ENCODE measurements at places on chromosomes 4 and X.

- DNase-seq = no peak
These were observed 401.0 kb downstream of the FSTL5 start for GRCh38 chr4:161762796-161763195.

GRCh38 chrX:64792598-64793337 lies 183.5 kb downstream of the ZC4H2 start:
- DNase-seq = no peak

GRCh38 chrX:38817004-38817703 lies 15.9 kb downstream of the MID1IP1 start:
- DNase-seq = no peak

GRCh38 chr4:158993891-158994290 lies 109.0 kb upstream of the RAPGEF2 start:
- no peak for DNase-seq

DNA sequence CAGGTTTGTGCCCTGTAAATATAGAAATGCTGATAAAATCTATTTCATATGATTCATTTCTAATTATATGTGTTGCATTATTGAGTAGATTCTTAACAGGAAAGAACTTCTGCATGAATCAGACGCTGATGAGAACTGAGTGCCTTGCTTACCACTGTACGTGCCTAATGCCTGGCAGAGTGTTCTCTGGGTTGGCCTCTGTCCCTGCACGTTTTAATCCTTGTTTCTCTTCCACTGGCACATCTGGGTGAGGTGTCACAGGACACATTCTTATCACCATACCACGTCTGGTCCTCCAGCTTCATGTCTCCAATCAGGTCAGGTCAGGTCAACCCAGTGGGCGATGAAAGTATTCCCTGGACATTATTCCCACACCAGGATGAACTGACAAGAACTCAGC lies 53.6 kb downstream of the KLF3 start:
- no peak for DNase-seq

- DNase-seq = no peak
These were observed 819 bp downstream of the PDLIM3 start for GRCh38 chr4:185534511-185534865.

DNA sequence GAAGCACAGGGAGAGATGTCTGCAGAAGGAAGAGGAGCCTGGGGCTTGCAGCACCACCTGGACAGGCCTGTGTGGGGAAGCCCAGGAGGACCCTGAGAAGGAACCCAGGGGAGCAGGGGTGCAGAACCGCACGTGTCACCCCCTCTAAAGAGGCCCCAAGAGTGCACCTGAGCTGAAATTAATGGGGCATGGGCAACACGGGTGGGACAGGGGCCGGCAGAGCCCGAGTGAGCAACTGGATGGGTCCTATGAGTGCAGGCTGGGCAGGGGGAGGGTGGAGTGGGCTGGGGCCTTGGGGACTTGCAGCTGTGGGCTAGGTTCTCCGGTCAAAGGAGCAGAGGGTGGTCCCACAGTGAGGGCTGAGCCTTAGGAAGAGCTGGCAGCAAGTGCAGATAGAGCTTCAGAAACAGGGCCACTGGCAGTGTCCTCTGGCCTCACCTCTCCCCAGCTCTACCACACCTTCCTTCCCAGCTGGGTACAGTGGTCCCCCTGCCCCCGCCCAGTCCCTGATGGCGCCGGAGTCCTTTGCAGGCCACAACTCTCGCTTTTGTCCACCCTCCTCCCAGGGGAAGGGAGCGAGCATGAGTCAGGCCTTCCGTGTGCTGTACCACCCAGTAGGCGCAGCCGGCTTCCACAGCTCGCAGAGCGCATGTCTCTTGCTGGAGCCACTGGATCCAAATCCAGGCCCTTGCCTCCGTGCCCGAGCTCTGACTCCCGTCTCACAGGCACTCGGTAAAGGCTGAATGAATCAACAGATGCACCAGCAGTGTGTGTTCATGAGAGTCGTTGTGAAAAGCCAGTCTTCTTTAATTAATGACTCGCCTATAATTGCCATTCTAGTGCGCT lies 131.6 kb downstream of the HMX1 start:
- DNase-seq = peak; percentile 20

- peak; percentile 94 for DNase-seq
These were observed 56.2 kb upstream of the TADA2B start for GRCh38 chr4:6986781-6987587.

DNA sequence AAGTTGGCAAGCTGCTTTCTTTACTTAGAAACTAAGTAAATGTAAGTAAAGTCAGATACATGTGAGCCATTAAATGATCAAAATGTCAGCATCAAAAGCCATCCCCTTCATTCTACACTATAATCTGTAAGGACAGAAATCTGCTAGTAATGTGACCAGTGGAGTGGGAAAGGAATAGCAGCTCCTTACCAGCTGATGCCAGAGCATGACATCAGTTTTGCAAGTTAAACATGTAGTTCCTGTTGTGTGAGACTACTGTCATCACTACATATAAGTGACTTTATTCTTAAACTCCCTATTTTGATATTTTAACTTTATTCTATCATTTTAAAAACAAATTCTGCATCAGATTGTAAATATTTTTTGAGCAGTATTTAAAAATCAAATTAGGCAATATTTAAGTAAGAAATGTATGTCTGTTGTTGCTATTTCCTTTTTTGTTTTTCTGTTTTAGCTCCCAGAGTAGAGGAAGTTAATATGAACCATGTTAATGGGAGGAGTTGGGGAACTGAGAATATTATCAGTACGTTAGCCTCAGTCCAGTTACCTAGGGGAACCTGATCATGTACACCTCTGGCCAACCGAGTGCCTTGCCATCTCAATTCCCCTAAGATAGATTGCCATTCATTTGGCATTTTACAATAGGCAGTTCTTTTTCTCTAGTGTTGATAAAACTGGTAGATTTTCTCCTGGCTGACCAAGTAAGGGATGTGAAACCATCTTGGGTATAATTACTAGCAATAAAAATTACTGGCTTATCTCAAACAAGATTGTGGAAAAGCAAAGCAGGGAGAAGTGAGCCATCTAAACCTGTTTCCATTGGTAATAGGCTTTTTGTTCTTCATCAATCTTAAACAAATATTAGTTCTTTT lies 34.7 kb downstream of the CCNI start:
- no peak for DNase-seq

GRCh38 chrX:63299596-63299995 lies 51.5 kb downstream of the SPIN4 start:
- no peak for DNase-seq

DNA sequence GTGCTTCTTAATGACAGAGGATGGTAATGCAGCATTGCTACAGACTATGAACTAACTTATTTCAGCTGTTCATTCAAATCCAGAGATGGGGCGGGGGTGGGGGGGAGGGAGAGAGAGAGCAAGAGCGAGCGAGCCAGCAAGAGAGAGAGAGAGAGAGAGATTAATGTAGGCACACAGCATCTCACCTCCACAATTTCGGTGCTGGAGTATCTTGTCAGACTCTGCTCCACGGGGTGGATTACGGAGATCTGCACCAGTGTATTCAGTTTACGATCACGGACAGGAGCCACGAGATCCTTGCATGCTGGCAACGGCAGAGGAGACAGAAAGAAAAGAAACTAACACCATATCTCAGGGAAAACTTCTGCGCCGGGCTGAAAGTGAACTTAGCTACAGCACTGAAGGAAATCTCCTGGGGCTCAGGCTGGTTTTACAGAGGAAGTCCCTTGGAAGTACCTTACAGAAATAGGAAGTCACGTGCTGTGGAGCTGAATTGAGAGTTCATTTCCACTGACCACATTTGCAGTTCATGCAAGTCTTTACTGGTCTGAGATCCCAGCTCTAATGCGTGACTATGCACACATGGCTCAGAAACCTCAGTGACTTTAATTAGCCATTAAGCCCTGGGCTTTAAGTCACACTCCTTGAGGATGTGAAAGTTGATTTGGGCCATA lies 440.9 kb downstream of the INPP4B start:
- DNase-seq = peak; percentile 53

DNA sequence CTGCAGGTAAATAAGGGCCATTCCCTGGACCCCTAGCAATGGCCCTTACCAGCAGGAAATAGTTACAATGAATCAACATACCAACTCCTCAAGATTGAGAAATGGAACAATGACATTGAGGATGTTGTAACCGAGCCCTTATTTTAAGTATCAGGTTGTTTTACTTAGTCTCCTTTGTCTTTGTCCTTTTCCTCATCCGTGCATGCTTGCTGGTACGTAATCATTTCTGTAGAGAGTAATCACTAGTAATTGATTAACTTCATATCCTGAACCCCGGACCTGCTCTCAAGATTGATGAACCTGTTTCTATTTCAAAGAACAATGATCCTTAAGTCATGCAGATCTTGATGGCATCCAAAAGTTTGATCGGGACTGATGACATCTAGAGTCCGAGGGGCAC lies 98.6 kb upstream of the LANCL3 start:
- DNase-seq = no peak

GRCh38 chrX:152819266-152819665 lies 11.3 kb downstream of the CETN2 start:
- DNase-seq = no peak

DNA sequence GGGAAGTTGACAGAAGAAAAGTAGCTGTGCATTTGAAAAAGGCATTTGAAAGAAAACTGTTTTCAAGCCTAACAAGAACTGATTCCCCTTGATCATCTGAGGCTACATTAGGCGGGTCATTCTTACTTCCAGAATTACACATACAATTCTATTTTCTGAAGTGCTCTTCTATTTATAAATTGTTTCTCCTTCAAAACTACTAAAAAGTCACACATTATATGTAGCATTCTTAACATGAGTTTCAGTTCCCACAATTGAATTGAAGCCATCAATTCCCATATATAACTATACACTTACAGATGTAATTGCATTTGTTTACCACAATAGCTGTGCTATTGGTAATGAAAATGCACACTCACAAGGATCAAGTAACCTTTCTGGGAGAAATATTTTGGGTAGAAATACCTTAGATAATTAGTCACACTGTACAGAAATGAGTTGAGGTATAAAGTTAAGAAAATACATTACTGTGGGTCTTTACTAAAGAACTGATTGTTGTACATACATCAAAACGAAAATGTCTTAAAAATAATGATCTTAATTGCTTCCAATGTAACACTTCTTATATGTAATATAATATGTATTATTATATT lies 1688.0 kb upstream of the AGA start:
- no peak for DNase-seq

DNA sequence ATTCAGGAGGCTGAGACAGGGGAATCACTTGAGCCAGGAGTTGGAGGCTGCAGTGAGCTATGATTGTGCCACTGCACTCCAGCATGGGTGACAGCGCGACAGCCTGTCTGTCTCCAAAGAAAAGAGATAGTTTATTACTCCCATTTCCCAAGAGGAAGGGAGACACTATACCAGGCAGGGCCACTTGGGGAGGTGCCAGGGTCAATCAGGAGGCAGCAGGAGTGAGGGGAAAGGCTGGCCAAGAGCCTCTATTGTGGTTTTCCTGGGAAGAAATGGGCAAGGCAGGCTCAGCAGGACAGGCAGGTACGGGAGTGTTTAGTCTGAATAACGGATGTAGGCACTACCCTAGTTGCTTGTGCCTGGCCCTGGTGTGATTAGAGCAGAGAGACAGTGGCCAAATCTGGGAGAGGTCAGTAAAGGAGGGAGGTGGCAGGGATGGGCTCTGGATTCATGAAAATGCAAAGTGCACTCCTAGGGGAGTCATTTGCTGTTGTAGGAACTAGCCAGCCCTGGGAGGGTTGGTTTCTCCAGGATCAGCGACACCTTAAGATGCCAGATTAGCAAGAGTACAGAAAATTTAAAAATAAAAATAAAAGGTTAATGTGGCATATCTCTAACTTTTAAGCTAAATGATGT lies 20.2 kb upstream of the CDKN2AIP start:
- DNase-seq = peak; percentile 12

DNA sequence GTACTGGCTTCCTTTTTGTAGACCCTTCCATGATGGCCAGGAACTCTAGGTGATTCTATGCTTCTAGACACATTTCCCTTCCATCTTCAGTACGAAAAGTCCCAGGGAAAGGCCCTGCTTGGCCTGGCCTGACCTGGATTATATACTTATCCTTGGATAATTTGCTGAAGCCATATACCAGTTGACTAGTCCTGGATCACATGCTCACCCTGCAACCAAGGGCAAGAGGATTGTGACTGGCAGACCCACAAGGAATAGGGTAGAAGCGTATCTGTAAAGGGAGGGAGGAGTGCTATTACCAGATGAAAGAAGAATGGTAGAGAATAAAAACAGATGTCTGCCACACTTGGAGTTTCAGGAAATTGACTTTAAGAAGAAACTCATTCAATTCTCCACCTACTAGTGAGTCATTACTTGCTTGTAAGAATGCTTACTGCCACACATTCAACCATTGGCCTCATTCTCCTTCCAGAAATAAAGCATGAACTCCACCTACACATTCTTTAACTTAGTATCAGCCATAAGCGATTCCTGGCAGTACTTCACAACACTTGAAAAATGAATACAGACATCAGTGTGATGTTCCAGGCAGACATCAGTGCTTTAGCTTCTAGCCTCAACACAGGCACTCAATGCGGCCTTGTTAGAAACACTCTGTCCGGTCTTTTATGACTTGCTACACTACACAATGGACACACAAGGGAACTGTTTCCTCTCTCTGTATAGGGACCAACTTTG lies 141.8 kb downstream of the CBR4 start:
- DNase-seq = no peak

DNA sequence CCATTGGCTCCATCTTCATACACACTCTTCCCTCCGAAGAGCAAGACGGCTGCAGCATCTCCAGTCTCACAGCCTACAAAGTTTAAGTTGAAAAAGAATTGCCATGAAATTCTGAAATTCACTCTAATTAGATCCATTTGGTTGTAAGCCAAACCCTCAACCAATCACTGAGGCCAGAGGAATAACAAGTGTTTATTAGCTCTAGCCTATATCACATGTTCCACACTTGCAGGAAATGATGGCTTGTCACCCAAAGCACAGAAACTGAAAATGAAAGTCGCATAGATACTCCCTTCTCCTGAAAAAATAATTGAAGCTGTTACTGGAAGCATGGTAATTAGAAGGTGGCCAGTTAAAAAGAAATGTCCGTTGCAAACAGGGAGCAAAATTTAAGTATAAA lies 1071.8 kb downstream of the CCSER1 start:
- DNase-seq = no peak

DNA sequence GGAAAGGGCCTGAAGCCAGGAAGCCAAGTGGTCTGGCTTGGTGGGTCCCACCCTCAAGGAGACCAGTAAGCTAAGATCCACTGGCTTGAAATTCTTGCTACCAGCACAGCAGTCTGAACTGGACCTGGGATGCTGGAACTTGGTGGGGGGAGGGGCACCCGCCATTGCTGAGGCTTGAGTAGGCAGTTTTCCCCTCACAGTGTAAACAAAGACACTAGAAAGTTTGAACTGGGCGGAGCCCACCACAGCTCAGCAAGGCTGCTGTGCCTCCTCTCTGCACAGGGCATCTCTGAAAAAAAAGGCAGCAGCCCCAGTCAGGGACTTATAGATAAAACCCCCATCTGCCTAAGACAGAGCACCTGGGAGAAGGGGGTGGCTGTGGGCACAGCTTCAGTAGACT lies 63.1 kb downstream of the AFM start:
- DNase-seq = no peak

GRCh38 chr4:69726971-69727370 lies 33.4 kb downstream of the SULT1B1 start:
- DNase-seq = no peak

- no peak for DNase-seq
These were observed 115.1 kb downstream of the SPANXA1 start for GRCh38 chrX:141469469-141469868.

All from activated CD4-positive, CD25-positive, alpha-beta regulatory T cell treated with anti-CD3 and anti-CD28 coated beads, Interleukin-2, amount 50 U/mL, for 72 hours (primary cell).